ENCODE measurements at places on chromosomes 6 and 20. TPM values are rescaled to one million over a fixed set of nuclear protein-coding genes. Genes with fewer than 3 reads are reported as not detected.

SLC35F1 gene
- 0.80 TPM for total RNA-seq

GRCh38 chr20:63572788-63573646 lies 1.0 kb downstream of the HELZ2 start:
- H3K36me3 ChIP-seq = no peaks in the 10 kb centered on the region
- no peak for DNase-seq
- peaks cover 7% of the 10 kb centered on the region for H3K4me1 ChIP-seq
- H3K4me3 ChIP-seq = peak overlapping the region; percentile 89
- H3K27ac ChIP-seq = peak overlapping the region; percentile 85

DNA sequence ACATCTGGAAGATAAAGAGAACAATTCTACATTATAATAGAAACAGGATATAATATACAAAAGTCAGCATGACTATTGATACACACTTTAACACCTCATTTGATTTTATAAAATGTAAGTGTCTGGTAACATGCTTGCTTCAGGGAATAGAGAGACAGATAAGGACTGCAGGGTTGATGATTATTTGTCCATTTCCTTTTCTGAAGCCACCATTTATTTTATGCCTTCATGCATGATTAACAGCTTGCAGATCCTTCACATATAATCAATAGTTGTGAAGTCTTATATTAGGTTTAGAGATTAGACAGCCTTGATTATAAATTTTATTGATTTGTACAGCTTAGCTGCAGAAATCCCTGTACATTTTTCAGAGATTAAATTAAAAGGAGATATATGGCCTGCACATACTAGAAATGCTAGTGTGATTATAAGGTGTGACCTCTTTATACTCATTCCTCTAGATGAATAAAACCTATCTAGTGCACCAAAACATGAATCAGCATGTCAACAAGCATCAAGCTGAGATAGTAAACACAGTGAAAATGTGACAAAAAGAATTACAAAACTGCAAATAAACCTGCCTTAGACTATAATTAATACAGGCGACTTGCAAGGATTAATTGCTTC lies 198.8 kb upstream of the THEMIS start:
- H3K27ac ChIP-seq = no peak overlapping the region
- no peak overlapping the region for H3K4me3 ChIP-seq
- no peaks in the 10 kb centered on the region for H3K4me1 ChIP-seq
- no peaks in the 10 kb centered on the region for H3K36me3 ChIP-seq
- no peak for DNase-seq

DNA sequence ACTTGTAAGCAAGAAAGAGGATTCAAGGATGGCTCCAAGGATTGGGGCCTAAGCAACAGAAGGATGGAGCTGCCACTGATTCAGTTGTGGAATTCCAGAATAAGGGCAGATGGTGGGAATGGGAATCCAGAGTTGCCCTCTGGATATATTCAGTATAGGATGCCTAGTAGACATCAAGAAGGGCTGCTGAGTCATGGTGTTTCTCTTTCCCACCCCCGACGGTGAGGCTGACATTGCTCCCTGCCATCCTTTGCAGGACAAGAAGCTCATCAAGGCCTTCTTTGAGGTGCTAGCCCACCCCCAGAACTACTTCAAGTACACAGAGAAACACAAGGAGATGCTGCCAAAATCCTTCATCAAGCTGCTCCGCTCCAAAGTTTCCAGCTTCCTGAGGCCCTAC lies 11.2 kb upstream of the ZNF76 start:
- H3K4me3 ChIP-seq = no peak overlapping the region
- DNase-seq = no peak
- H3K36me3 ChIP-seq = no peaks in the 10 kb centered on the region
- no peaks in the 10 kb centered on the region for H3K27me3 ChIP-seq
- no peaks in the 10 kb centered on the region for H3K4me1 ChIP-seq

DNA sequence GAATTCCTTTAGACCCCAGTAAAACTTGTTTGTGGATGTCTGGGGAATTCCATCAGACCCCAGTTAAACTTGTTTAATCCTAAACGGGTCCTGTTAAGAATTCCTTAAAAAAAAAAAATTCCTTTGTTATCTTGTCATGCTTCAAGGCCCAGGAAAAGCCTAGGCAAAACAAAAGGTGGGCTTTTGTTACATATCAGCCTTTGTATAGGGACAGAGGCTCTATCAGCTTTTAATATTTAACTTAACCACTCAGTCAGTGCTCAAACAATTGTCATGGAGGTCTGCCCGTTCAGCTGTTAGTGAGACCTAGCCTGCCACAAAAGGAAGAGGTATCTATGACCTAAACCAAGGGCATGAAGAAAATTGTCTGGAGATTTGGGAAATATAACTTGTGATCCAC lies 53.1 kb downstream of the SLC22A1 start:
- no peaks in the 10 kb centered on the region for H3K27me3 ChIP-seq
- no peak for DNase-seq
- H3K27ac ChIP-seq = no peak overlapping the region
- no peak overlapping the region for H3K4me3 ChIP-seq
- no peaks in the 10 kb centered on the region for H3K36me3 ChIP-seq

- no peak for DNase-seq
- no peaks in the 10 kb centered on the region for H3K4me1 ChIP-seq
- H3K4me3 ChIP-seq = no peak overlapping the region
- H3K36me3 ChIP-seq = no peaks in the 10 kb centered on the region
These were observed 134.6 kb downstream of the ATXN1 start for GRCh38 chr6:16626650-16627049.

NNAT gene
- total RNA-seq = 3.9 TPM

- no peaks in the 10 kb centered on the region for H3K36me3 ChIP-seq
- H3K27me3 ChIP-seq = no peaks in the 10 kb centered on the region
- no peaks in the 10 kb centered on the region for H3K4me1 ChIP-seq
- no peak overlapping the region for H3K27ac ChIP-seq
These were observed 241.5 kb downstream of the SLC35F1 start for GRCh38 chr6:118148561-118148960.

TRDN gene
- total RNA-seq = 0.96 TPM

- peaks cover 9% of the 10 kb centered on the region for H3K4me1 ChIP-seq
- peak overlapping the region; percentile 77 for H3K4me3 ChIP-seq
- no peak overlapping the region for H3K27ac ChIP-seq
- H3K36me3 ChIP-seq = no peaks in the 10 kb centered on the region
- no peaks in the 10 kb centered on the region for H3K27me3 ChIP-seq
These were observed 807 bp downstream of the LKAAEAR1 start for GRCh38 chr20:64083378-64083803.

DNA sequence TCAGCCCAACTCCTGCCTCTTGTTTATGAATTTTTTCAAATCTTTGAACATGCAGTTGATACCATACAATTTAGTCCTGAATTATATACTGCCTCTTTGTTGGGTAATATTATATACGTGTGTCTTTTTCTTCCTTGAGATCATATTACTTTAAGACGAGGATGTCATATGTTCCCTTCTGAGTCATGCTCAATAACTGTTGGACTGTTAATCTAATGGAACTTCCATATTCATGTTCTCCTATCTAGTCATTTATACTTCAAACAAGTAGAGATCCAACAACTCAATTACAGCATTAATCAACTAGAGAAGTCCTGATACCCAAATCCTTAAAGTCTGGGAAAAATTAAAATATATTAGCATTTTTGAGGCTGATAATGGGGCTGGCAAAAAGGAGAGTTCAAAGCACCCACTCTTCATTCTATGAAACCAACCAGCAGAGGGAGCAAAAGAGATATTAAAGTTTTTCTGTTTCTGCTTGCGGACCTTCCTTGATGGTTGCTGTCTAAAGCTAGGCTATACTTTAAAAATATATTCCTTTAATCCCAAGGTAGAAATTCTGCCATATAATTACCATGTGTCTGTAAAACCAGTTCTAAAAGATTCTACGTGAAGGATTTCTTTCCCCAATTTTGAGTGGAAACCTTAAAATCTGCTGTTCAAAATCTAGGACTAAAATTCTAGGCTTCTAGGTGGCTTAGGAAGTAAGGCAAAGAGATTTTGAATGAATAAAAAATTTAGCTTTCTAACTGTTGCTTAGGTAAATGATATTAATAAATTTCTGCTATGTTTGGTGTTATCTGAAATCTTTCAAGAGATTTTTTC lies 498.9 kb downstream of the BCKDHB start:
- H3K27ac ChIP-seq = no peak overlapping the region
- H3K36me3 ChIP-seq = no peaks in the 10 kb centered on the region
- no peaks in the 10 kb centered on the region for H3K27me3 ChIP-seq

DNA sequence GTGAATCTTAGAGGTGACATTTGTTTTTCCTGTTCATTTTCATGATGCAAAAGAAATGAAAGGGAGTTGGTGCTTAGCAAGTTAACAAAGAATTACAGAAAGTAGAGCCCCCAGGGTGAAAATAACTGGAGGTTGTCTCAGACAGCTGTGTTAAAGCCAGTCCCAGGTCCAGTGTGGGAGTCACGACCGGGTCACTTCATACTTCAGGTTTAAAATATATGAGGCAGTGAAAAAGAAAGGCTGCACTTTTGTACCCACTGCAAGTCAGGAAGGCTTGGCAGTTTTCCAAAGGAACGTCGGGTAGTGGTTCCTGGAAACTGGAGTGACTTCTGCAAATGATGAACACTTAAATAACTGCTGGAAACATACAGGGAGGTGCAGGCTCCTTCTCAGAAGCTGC lies 91.5 kb upstream of the THBS2 start:
- DNase-seq = no peak
- H3K27me3 ChIP-seq = no peaks in the 10 kb centered on the region
- H3K4me1 ChIP-seq = no peaks in the 10 kb centered on the region
- H3K36me3 ChIP-seq = no peaks in the 10 kb centered on the region
- H3K27ac ChIP-seq = peak overlapping the region; percentile 33
- H3K4me3 ChIP-seq = no peak overlapping the region

TPD52L1 gene
- total RNA-seq = 81.3 TPM

DNA sequence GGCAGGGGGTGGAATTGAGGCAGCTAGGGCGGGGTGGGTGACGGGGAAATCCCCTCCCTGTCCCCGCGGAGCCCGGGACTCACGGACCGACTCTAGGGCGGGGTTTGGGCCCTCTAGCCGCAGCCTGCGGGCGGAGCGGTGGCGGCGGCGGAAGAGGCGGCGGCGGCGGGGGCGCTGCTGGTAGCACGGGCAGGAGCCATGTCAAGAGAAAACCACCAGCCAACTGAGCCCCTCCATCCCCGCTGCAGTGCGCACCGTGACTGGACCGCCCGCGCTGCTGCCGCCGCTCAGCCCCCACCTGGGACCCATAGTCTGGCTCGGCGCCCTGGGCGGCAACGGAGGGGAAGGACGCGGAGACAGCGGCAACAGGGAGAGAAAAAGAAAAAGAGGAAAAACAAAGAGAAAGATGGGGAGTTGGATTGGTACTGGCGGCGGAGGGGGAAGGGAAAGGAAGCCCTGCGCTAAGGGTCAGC lies 1.2 kb upstream of the C6orf62 start:
- H3K27me3 ChIP-seq = no peaks in the 10 kb centered on the region
- H3K27ac ChIP-seq = peak overlapping the region; percentile 100
- no peaks in the 10 kb centered on the region for H3K36me3 ChIP-seq
- DNase-seq = peak; percentile 39
- peak overlapping the region; percentile 96 for H3K4me3 ChIP-seq

GRCh38 chr6:47163536-47163935 lies 121.4 kb upstream of the ADGRF1 start:
- H3K27ac ChIP-seq = no peak overlapping the region
- H3K27me3 ChIP-seq = no peaks in the 10 kb centered on the region
- no peaks in the 10 kb centered on the region for H3K36me3 ChIP-seq
- no peak overlapping the region for H3K4me3 ChIP-seq
- no peaks in the 10 kb centered on the region for H3K4me1 ChIP-seq

FABP7 gene
- total RNA-seq = 3.6 TPM

- peak overlapping the region; percentile 75 for H3K27ac ChIP-seq
- no peaks in the 10 kb centered on the region for H3K36me3 ChIP-seq
- no peak overlapping the region for H3K4me3 ChIP-seq
- H3K27me3 ChIP-seq = no peaks in the 10 kb centered on the region
These were observed 10.3 kb downstream of the KIF25 start for GRCh38 chr6:168007592-168008338.

SLC26A8 gene
- total RNA-seq = not detected

SIGLEC1 gene
- 2.0 TPM for total RNA-seq

RAB23 gene
- total RNA-seq = 10.8 TPM

GRCh38 chr6:164690241-164690640 lies 619.2 kb downstream of the C6orf118 start:
- no peaks in the 10 kb centered on the region for H3K36me3 ChIP-seq
- DNase-seq = no peak
- no peaks in the 10 kb centered on the region for H3K4me1 ChIP-seq
- H3K27me3 ChIP-seq = no peaks in the 10 kb centered on the region
- H3K4me3 ChIP-seq = no peak overlapping the region

DNA sequence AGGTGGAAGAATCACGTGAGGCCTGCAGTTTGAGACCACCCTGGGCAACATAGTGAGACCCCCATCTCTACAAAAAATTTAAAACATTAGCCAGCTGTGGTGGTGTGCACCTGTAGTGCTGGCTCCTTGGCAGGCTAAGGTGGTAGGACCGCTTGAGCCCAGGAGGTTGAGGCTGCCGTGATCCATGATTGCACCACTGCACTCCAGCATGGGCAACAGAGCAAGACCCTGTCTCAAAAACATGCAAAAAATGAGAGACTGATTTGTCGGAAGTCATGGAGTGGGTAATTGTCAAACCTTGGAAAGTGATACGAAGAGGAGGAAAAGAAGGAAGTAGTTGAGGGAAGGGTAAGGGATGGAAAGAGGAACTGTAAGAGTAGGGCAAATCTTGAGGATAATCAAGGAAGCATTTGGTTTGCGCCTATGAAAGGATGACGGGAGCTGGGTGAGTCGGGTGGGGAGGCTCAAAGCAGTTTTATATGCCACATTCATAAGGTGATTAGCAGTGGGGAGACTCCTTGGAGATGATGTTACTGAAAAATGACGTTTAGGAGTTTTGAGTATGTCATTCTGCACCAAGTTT lies 14.5 kb downstream of the L3MBTL3 start:
- H3K4me3 ChIP-seq = no peak overlapping the region
- H3K4me1 ChIP-seq = no peaks in the 10 kb centered on the region
- no peaks in the 10 kb centered on the region for H3K27me3 ChIP-seq
- DNase-seq = no peak

GRCh38 chr6:38337819-38338465 lies 301.8 kb downstream of the BTBD9 start:
- no peak overlapping the region for H3K4me3 ChIP-seq
- no peak for DNase-seq
- H3K27me3 ChIP-seq = no peaks in the 10 kb centered on the region

Measured in breast epithelium (tissue), 4 donors.